ENCODE measurements at places on chromosomes 7 and 10.

DNA sequence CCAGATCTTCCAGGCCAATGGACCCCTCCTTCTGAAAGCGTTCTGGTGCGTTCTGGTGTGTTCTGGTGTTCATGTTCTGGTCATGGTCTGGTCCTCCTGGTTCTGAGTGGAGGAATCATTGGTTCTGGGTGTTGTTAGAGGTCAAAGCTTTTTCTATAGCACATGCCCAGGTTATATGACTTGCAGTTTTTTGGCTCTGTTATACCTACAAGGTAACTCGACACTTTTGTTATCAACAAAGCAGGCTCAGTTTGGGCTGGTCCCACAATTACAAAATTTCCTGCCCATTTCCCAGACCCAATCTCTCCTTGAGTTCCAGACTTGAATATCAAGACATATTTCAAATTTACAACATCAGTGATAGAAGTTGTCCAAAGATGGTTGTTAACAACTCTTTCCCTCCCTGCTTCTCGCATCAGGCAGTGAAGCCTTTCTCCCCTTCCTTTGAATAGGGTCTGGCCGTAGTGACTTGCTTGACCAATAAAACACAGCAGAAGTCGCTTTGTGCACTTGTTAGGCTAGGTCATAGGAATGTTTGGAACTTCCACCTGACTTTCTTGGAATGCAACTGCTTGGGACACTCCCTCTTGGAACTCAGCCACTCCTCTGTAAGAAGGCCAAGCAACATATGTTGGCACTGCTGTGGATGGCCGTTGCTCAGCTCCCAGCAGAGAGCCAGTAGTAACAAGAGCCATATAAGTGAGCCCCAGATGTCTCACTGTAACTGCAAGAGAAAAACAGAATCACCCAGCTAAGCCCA, 83.1 kb upstream of the STEAP1B start:
- DNase-seq = no peak

- no peak for DNase-seq
Observed at GRCh38 chr7:77661816-77662215, 34.4 kb upstream of the RSBN1L start.

DNA sequence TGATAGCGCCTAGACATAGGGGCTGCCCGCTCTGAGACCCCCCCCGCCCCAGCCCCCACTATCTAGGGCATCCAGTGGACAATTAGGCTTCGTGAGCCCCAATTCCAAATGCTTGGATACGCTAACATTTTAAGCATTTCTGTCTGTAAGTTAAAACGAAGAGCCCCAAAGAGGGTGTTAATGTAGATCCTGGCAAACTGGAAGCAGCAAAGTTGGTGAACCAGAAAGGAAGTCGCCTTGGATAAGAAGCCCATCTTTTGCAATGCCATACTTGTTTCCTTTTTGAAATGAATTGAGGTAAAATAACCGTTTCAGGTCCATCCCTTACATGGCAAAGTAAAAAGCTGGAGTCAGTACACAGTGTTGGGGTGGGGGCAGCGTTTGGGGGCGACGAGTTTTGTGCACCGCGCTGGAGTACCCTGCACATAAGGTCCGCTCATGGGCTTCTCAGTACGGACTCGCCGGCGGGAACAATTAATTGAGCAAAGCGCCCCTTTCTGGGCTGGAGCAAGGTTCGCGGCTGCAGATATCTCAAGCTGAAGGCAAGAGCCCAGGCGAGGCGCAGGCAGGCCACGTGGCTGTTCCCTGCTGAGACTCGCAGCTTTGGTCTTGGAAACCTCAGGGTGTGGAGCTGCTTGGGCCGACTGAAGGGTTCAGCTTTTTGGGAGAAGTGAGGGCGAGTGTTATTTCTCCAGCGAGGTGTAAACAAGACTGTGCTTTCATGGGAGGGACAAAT, 1.4 kb upstream of the TWIST1 start:
- DNase-seq = no peak

DNA sequence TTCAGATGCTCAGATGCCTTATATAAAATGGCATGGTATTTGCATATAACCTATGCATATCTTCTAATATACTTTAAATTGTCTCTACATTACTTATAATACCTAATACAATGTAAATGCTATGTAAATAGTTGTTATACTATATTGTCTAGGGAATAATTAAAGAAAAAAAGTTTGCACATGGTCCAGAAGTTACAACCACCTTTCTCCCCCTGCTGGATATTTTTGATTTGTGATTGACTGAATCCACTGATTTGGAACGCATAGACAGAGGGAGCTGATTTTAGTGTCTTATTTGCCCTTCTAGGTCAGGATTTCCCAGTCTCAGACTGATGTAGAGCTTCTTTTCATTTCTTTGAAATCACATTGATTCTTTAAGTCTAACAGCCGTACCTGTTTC, 31.8 kb downstream of the MDFIC start:
- no peak for DNase-seq

- no peak for DNase-seq
Observed at GRCh38 chr7:152674860-152675758, 832 bp downstream of the XRCC2 start.

DNA sequence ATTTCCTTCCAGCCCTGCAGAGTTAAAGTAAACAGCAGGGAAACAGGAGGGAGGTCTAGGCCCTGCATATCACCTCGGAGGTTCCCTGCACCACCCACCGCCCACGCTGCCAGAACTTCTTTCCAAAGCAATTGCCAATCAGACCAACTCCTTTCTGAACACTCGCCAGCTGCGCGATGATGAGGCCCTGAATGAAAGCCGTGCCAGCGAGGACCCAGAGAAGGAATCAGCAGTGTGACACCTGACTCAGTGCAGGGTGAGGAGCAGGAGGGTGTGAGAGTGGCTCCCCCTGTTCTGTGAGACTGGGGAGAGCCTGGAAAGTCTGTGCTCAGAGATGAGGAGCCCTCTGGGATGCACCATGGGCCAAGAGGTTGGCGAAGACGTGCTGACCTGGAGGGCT, 3.3 kb upstream of the TCERG1L start:
- DNase-seq = no peak

Measured in NK-92 treated with Interleukin-12 subunit alpha and Interleukin-12 subunit beta, amount 100 ng/mL, for 24 hours (cell line).